ENCODE measurements at places on chromosomes 1 and 21.
A peak's percentile ranks its signal among the peaks of the same experiment; 100 is the strongest.

GRCh38 chr1:8097077-8097799, 71.1 kb upstream of the ERRFI1 start:
- peak; percentile 67 for DNase-seq

GRCh38 chr1:25526753-25527152, 16.7 kb upstream of the LDLRAP1 start:
- no peak for DNase-seq

DNA sequence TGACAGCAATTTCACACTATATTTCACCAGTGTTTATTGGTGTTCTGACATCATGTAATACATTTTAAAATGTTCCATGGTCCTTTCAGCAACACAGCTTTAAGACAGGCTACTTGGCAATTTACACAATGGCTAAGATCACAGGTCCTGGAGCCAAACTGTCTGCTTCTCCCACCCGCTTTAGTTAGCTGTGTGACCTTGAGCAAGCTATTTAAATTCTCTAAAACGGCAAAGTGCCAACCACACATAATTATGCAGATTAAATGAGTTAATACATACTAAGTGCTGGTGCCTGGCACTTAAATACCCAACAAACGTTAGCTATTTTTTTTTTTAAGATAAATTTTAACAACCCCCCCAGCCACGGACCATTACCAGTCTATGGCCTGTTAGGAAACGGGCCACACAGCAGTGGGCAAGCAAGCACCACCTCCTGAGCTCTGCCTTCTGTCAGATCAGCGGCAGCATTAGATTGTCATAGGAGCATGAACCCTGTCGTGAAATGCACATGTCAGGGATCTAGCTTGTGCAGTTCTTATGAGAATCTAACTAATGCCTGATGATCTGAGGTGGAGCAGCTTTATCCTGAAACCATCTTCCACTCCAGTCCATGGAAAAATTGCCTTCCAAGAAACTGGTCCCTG, 26.9 kb downstream of the SOD1 start:
- DNase-seq: no peak

GRCh38 chr21:45317398-45318145, 29.9 kb upstream of the POFUT2 start:
- DNase-seq: no peak

DNA sequence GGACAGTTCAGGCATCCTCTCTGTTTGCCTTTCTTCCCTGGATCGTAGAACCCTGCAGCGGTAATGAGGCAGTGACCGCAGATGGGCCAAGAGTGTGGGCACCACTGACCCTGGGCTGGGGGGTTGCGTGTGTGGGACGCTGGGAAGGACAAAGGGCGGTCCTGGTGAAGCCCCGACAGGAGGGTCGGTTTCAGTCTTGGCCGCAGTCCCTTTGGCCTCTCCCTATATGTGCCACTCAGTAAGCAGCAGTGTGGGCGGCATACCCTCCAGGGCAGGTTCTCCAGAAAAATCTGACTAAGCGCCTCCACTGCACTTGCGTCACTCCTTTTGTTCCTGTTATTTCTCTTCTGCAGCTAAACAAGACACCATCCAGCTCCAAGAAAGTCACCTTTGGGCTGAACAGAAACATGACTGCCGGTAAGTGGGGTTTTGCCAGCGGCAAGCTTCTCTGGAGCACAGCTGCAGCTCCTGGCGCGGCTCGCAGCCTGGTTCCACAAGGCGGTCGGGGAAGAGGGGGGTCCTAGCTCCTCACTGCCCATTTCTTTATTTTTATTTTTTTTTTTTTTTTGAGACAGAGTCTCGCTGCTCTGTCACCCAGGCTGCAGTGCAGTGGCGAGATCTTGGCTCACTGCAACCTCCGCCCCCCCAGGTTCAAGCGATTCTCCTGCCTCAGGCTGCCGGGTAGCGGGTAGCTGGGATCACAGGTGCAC, 27.7 kb upstream of the PDXK start:
- DNase-seq: no peak

GRCh38 chr1:212470059-212470458, 37.3 kb downstream of the NENF start:
- no peak for DNase-seq
